ENCODE measurements at places on chromosomes 16 and 17.

DNA sequence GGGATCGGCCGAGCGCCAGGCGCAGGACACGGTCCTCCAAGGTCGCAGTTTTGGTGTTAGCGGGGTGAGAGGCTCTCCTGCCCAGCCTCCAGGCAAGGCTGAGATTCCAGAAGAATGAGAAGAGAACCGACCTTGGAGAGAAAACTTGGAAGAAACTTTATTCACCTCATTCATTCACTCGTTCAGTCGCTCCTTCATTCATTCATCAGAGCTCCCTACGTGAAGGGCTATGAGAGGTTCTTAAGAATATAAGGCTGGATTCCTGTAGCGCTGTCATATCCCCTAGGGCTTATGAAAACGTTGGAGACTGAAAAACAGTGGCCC lies 991 bp upstream of the MYH10 start:
- no peak for DNase-seq

GRCh38 chr17:76534831-76535732 lies 2.4 kb downstream of the CYGB start:
- DNase-seq, result no peak

- no peak for DNase-seq
These were observed 79.1 kb downstream of the TAOK1 start for GRCh38 chr17:29469276-29469675.

DNA sequence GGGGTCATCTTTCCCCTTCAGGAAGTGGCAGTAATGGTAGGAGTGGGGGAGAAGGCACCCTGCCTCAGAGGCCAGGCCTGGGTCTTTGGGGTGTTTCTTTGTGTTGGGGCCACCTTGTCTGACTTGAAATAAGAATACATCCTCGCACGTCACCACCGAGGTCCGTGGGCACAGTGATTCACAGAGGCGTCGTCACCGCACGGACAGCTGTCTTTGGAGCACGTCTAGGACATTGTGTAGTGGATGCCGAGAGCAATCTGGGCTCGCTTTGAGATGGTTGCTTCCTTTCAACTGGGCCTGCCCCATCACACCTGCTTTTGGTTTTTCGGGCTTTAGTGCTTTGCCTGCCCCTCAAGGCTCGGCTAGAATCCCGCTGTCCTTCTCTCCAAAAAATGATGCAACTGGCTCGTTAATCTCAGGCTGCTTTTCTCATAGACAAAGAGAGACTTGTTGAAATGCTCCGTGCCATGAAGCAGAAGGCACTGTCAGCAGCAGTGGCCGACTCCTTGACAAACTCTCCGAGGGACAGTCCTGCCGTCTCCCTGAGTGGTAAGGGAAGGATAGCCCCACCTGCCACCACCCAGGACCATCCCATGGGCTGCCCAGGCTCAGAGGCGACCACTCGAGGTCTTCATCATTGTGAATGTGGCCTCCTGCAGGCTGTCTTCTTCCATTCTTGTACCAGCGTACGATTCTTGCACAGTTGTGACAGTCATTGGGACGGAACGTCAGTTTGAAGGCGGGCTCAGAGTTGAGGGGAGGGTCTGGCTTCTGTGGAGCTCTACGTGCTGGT lies 24.0 kb downstream of the GINS2 start:
- DNase-seq, result no peak
